Activated naive CD4-positive, alpha-beta T cell treated with Interleukin-2 at 50 U/mL for 16 hours (primary cell): ENCODE measurements at places on chromosomes 13 and 19.

- DNase-seq = no peak
These were observed 15.1 kb upstream of the CACNG8 start for GRCh38 chr19:53947624-53948023.

- DNase-seq = peak; percentile 86
These were observed 8.8 kb downstream of the ALOX5AP start for GRCh38 chr13:30744056-30744680.

DNA sequence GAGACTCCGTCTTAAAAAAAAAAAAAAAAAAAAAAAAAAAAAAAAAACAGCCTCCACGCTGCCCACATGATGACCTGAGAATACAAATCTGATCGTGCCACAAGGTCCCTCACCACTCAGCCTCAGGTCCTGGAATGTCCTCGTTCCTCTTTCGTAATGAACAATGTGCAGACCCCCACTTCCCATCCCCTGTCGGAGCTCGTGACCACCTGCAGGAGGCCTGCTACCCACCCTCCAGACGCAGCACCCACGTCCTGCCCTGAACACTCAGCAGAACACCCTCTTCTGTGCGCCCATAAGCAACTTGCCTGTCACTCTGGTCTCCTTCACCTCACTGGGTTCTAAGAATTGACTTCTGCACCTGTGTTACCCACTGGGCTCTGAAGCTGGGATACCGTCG lies 166.4 kb downstream of the KATNAL1 start:
- DNase-seq = no peak

- no peak for DNase-seq
These were observed 857.8 kb downstream of the GPC5 start for GRCh38 chr13:92256211-92256610.

- DNase-seq = no peak
These were observed 9.9 kb upstream of the ATG4D start for GRCh38 chr19:10533646-10534386.

GRCh38 chr13:50344717-50345116 lies 329.5 kb downstream of the KCNRG start:
- no peak for DNase-seq

DNA sequence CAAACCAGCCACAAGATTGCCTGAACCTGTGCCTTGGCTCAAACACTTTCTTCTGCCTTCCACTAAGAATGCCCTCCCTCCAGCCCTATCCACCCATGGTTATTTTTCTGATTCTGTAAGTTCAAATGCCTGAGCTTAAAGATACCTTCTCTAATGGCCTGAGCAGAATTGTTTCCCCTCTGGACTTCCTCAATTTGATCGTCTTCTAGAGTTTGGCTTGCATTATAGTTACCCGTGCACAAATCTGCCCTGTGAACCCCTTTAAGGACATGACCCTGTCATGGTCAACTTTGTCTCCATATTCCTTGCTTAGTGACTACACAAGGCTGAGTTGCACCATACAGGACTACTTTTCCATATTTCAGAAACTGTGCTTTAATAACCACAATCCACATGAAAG lies 481.0 kb downstream of the FOXO1 start:
- no peak for DNase-seq

DNA sequence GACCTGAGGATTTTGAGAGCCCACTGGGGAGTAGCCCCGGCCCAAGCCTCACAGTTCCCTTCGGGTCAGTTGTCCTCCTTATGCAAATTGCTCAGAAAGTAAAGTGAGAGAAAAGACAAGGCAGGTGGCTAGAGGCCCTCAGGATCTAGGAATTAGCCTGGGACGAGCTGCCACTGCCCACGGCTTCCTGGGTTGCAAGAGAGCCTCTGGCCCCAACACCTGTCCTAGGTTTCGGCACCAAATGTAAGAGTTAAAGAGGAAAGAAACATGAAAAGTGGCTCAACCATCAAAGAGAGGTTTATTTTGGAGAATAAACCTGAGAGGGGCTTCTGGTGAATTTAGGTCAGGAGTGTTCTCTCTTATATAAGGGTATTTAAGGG lies 25.6 kb downstream of the TMEM255B start:
- DNase-seq = no peak
